ENCODE measurements at places on chromosomes 2 and 18. TPM values are rescaled to one million over a fixed set of nuclear protein-coding genes. Genes with fewer than 3 reads are reported as not detected.

Gene CAPN14
- total RNA-seq, result not detected

Gene DNAJC5G
- not detected for total RNA-seq

Gene KDM3A
- 18.4 TPM for total RNA-seq

Gene TUBB8B
- not detected for total RNA-seq

Gene HOXD10
- not detected for total RNA-seq

Gene GAREM1
- 8.9 TPM for total RNA-seq

Gene HOXD13
- total RNA-seq, result not detected

Gene NPAS2
- 72.6 TPM for total RNA-seq

Gene ALPP
- not detected for total RNA-seq

Gene CPS1
- total RNA-seq, result 9.4 TPM

Gene PIEZO2
- 3.1 TPM for total RNA-seq

Gene PDCL3
- 8.1 TPM for total RNA-seq

Gene TEX44
- not detected for total RNA-seq

Gene TBR1
- not detected for total RNA-seq

Gene SH3BP4
- 36.7 TPM for total RNA-seq

Gene PCARE
- not detected for total RNA-seq

Gene TCF7L1
- total RNA-seq, result 10.3 TPM

Gene ALK
- total RNA-seq, result not detected

Gene DYNAP
- total RNA-seq, result not detected

Measured in ascending aorta (tissue), 2 donors.